ENCODE measurements at places on chromosomes 6 and 20.

DNA sequence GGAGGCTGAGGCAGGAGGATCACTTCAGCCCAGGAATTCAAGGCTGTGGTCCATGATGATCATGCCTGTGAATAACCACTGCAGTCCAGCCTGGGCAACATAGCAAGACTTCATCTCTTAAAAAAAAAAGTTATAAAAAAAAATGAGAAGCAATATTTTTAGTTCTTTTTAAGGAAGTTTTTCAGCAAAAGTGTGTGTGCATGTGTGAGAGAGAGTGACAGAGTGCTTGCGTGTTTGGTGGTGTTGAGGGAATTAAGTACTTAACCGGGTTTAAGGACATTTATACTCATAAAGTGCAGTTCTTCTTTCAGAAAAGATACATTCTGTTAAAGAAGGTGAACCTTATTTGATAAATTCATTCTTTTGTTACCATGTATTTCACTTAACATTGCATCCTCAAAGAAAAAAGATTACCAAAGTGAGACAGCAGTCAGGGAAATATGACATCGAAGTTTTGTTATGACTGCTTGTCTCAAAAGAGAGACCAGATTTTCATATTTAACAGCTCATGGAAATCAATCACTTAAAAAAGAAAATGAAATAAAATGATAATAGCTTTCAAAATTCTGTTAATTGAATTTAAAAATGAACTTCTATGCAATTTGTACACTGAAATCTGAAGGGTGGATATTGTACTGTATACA is 254.7 kb downstream of the ARHGAP18 start:
- DNase-seq = no peak

DNA sequence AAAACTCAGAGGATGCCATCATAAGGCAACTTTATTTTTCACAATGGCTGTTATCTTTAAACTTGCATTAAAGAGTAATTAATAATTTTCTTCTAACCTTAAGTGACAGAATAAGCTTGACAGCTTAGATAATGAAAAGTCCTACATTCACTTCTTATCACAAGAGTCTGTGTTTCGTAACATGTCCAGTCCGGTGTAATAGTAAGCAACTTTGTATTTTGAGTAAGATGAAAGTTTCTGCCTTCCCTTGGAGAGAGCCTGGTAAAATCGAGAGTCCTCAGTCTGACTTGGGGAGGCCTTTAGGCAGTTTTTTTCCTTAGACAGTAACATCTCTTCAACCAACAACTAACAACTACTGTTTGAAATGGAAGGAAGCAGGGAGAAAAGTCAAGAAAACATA is 195.6 kb downstream of the GRM1 start:
- no peak for DNase-seq

DNA sequence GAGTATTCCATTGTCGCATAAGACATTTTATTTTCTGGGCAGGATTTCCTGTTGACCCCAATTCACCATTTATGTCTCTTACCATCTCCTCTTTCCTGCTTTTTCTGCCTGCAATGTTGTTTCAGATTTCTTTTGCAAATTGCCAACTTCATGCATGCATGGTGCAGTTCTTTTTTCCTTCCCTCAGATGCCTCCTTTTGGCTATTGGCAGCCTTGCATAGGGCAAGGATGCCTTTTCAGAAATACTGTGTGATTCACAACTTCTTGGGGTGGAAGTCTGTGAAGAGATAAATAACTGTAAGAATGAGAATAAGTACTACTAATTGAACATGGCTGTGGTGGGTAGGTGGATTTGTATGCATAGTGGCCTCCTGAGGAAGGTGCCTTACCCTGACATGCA is 116.7 kb downstream of the SOX4 start:
- DNase-seq = no peak

- DNase-seq = no peak
These were observed 46.0 kb upstream of the PTPN1 start for GRCh38 chr20:50464026-50464724.

DNA sequence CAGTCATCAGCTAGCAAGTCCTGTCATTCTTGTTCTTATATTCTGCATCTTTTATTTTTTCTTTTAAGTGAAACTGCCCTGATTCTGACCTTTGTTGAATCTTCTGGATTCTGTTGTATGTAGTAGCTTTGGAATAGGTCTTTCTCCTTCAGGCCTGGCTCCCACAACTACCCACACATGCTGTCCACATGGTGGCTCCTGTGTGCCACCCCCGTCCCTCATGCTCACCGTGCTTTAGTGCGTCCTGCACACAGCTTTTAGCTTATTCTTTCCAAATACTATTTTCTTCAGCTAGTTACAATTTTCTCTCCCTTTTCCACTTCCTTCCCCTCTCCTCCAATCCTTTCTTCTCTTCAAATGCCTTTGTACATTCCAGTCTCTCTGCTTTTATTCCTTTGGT is 61.8 kb downstream of the CTNNBL1 start:
- no peak for DNase-seq

DNA sequence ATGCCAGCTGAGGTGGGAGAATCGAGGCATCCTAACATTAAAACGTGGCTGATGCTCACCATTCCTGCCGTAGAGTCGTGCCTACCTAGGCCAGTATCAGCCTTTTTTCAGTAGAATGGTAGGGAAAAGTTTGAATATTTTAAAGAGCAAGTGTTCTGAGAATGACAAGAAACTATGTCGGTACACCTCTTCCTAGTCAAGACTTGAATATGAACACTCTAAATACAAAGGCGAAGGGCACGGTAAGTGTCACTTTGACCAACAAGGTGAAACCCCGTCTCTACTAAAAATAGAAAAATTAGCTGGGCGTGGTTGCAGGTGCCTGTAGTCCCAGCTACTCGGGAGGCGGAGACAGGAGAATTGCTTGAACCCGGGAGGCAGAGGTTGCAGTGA is 1.0 kb downstream of the GINM1 start:
- no peak for DNase-seq

- DNase-seq = no peak
These were observed at the start of gene CLPSL2 for GRCh38 chr6:35776364-35777215. Gene CLPSL2, plus strand, starts transcription at chr6:35776598. Its CDS starts 21 bp downstream, at chr6:35776619.

GRCh38 chr6:56311061-56311460 is 63.7 kb upstream of the COL21A1 start:
- no peak for DNase-seq

DNA sequence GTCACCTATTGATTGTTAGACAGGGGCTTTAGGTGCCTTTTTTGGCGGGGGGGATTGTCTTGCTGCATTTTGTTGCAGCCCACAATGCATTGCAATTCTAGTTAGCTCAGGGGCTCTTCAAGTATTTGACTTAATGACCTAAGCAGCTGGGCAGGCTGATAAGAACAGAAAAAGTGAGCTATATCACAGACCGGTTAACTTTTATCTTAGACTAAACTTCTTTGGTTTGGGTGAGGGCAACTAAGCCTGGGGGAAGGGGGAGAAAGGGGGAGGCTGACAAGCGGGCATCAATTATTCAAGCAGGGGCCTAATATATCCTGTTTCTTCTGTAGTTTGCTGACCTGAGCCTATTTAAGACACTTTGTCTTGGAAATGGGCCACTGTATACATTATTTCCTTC is 66.0 kb upstream of the GPR6 start:
- no peak for DNase-seq

- no peak for DNase-seq
These were observed 2.9 kb upstream of the MYLK2 start for GRCh38 chr20:31816221-31816620.

DNA sequence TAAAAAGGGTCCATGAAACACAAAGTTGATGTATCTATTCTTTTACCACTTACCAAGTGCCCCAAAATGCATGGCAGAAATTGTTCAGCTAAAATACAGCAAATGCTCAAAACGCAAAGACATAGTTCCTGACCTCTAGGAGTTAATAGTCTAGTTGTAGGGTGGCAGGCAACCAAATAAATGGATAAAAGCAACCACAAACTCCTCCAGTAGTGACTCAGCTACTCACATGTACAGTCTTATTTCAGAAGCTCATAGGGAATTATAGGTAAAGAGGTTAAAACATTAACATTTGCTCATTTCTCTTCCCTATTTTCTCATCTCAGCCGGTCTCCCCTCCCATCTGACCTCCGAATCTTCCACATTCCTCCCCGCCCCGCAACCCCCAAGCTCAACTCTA is 143.9 kb upstream of the INSM1 start:
- no peak for DNase-seq

GRCh38 chr6:80530103-80530502 is 423.6 kb downstream of the BCKDHB start:
- DNase-seq = no peak

DNA sequence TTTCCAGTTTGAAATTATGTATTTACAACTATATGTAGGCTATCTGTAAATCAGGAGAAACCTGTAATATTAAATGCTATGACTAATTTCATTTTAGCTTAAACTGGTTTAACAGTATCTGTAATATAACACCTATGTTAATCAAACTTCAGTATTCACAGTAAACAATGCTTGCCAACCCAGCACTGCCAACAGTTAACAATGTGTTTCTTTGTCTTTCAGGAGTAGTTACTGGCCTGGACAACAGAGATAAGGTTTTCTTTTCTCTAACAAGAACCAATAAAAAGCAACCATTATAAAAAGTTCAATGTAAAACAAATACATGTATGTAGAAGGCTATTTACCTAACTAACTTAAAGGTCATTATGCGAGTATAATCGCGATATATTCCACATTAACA is 158.8 kb downstream of the CDK19 start:
- DNase-seq = no peak
